Right renal cortex interstitium (tissue), 3 donors: ENCODE measurements at places on chromosomes 11 and 22. TPM values are rescaled to one million over a fixed set of nuclear protein-coding genes. Genes with fewer than 3 reads are reported as not detected.

Gene CDCA5
- polyA plus RNA-seq: 17.8 TPM

Gene HTATIP2
- polyA plus RNA-seq: 4.6 TPM

Gene PLAAT3
- polyA plus RNA-seq: 12.7 TPM

Gene FXYD2
- polyA plus RNA-seq: 457 TPM

- no peak for DNase-seq
These were observed 553 bp downstream of the NAALAD2 start for GRCh38 chr11:90135016-90135415.

DNA sequence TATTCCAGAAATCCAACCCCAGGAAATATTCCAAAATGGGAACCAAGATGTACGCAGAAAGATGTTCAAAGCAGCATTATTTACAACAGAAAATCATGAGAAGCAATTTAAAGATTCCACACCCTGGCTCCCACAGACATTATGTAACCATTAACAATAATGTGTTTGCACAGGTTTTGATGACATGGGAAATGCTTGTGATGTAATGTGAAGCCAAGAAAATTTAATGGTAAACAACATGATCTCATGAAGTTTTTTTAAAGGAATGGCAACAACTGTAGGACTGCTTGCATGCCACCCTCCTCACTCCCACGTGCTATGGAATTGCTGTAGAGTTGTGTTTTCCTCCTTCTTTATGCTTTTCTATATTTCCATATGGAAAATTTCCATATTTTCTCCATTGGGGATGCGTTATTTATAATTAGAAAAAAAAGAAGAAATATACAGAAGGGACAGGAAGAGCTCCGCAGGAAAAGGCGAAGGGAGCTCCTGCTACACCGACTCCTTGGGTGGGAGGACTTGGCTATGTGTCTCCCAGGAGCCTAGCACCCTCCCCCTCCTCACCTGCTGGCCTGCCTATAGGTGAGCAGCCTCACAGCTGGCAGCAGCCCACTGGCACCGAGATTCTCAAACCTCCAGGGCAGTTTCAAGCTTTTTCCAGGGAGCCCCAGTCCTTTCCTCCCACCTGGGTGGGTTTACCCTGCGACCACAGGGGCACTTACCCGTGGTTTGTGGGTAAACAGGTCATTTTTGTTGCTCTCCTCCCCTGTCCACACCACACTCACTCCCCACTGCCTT is 20.9 kb downstream of the LRFN4 start:
- DNase-seq: no peak

- DNase-seq: no peak
These were observed 362.4 kb downstream of the MIAT start for GRCh38 chr22:27019827-27020226.

DNA sequence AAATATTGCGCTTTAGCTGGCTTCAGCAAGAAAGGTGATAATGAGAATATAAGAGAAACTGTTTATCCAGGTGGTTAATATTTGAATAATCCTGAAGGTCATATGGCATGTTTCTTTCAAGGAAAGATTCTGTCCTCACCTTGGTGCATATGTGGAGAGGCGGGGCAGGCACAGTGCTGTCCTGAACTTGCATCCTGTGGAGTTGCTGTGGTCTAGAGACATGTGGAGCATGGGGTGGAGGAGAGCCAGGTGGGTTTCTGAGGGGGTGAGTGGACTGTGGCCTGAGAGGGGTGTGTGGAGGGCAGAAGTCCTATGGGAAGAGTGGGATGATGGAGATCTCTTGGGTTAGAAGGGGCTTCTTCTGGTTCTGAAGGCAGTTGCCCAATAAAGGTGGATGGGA is 65.5 kb downstream of the GRIK4 start:
- no peak for DNase-seq

DNA sequence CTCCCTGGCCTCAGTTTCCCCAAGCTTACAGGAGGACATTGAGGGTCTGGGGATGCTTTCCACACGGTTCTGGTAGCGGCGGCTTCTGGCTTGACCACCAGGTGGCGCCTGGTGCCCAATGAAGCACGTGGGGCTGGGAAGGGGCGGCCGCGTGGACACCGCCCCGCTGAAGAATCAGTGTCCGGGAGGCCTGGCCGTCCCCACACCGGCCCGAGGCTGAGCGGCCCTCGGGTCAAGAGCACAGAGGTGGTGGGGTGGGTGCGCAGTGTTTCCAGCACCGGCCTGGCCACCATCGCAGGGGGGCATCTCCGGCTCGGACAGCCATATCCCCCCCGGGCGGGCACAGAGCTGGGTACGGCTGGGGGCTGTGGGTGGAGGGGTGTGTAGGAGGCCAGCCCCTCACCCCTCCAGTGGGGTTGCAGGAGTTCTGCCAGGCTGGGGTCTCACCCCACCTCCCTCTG is 27.8 kb upstream of the PPARA start:
- no peak for DNase-seq

GRCh38 chr22:50258361-50259292 is 2.9 kb downstream of the MAPK12 start:
- no peak for DNase-seq

- no peak for DNase-seq
These were observed at the start of gene BRSK2 for GRCh38 chr11:1389932-1390568. TSS of gene BRSK2 (plus strand) at chr11:1389934. CDS start at chr11:1390285, 351 bp downstream.
